ENCODE measurements at places on chromosomes 5 and 9.

DNA sequence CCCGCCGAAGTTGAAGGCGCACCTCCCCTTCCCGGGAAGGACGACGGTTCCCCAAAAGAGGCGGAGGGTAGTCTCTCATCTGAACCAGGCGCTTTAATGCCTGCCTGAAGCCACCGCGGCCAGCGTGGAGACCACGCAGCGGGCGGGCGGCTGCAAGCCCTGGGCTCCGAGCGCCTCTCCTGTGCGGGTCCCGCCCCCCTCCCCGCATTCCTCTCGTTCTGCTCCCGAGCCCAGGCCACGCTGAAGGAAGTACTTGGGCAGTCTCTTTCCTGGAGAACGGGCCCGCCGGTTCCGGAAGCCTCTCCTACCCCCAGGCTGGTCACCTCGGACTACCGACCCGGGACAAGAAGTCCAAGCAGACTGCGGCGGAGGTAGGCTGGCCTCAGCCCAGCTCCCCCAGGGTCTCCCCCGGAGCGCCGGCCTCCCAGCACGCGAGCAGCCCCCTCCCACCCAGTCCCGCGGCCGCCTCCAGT lies 571 bp downstream of the PPIC start:
- DNase-seq, result no peak

DNA sequence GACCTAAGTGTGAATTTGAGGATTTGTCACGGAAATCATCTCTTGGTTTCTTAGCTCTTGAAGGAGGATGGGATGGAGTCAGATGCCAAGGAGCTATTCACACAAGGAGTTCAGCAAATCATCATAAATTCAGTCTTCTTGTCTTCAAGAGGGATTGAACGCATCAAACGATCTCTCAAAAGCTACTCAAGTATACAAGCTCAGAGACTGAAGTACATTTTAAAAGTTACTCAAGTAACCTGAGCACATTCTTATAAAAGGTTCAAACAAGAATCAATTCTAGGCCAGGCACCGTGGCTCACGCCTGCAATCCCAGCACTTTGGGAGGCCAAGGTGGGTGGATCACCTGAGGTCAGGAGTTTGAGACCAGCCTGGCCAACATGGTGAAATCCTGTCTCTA lies 21.1 kb upstream of the GOLPH3 start:
- DNase-seq, result no peak

- no peak for DNase-seq
Observed at GRCh38 chr5:179776411-179776938, 17.3 kb upstream of the LTC4S start.

DNA sequence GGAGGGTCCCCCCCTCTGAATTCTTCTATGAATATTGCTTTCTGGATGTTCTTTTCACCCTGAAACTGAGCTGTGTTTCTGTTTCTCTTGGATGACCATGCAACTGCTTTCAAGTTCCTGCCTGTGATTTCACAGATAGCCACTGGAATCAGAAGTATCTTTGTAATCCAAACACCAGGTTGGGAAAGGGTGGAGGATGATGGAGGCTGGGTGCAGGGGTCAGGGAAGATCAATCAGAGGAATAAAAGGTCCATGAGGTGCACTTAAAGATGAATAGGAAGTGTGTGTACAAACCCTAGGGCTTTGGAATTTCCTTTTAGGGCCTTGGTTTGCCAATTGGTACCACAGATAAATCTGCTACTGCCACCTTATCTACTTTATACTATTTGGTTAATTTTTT lies 68.2 kb upstream of the AGXT2 start:
- DNase-seq, result no peak

- DNase-seq, result no peak
Observed at GRCh38 chr5:164650427-164650826, 1145.0 kb downstream of the MAT2B start.

- DNase-seq, result no peak
Observed at GRCh38 chr9:19440823-19441580, 32.2 kb downstream of the ACER2 start.

- no peak for DNase-seq
Observed at GRCh38 chr9:134378901-134379338, 52.7 kb downstream of the RXRA start.

DNA sequence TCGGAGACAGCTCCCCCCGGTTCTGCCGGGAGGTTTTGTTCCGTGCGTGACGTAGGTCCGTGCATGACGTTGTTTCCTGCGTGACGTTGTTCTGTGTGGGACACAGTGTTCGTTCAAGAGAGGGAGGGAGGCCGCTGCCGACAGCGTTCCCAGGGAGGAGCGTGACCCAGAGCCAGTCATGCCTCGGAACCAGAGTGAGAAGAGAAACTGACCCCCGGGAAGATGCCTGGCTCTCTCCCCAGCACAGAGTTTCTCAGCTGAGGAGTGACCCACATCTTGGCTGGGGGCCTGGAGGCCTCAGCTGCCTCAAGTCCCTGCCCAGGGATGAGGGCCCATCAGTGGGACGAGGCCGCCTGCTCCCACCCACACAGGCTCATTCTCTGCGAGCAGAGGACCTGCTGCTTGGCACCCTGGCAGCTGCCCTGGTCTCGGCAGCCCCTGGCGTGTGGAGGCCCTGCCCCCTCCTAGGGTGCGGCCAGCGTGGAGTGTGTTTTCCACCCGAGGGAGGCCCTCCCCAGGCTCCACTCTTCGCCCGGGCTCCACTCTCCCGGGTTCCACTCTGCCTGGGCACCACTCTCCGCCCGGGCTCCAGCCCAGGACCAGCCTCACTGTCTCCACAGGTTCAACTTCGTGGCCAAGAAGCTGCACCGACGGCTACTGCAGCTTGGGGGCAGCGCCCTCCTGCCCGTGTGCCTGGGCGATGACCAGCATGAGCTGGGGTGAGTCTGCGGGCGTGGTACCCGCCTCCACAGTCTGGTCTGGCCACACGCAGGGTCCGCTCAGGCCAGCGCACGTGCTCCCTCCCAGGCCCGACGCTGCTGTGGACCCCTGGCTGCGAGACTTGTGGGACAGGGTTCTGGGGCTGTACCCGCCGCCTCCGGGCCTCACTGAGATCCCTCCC lies 7.9 kb downstream of the NDOR1 start:
- no peak for DNase-seq

DNA sequence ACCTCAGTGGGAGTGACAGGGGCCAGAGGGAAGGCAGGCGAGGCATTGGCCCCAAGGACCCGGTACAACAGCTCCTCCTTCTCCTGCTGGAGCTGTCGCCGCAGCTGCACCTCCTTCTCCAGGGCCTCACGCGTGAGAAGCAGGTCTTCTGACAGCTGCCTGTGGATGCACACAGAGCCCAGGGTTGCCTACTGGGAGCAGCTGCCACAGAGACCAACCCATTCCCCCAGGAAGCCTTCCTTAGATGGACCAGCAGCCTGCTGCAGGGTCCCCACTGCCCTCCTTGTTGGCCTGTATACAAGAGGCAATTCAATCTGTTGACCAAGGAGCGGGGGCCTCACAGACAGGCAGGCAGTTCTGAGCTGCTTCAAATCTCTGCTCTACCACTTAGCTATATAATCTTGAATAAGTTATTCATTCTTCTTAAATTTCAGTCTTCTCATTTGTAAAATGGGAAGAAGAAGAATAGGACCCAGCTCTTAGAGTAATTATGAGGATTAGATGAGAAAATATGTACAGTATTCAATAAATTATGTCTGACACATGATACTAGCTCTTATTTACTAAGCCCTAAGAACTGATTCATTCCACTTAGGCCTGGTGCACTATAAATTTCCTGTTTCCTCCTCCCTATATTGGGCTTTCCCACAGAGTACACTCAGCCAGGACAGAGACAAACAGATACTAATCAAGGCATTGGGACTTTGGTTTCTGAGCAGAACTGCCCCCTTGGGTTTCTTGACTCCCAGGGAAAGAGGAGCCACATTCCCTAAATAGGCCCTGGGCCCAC lies 26.1 kb upstream of the ANXA6 start:
- no peak for DNase-seq

- no peak for DNase-seq
Observed at GRCh38 chr5:112635771-112636731, 101.6 kb upstream of the APC start.

DNA sequence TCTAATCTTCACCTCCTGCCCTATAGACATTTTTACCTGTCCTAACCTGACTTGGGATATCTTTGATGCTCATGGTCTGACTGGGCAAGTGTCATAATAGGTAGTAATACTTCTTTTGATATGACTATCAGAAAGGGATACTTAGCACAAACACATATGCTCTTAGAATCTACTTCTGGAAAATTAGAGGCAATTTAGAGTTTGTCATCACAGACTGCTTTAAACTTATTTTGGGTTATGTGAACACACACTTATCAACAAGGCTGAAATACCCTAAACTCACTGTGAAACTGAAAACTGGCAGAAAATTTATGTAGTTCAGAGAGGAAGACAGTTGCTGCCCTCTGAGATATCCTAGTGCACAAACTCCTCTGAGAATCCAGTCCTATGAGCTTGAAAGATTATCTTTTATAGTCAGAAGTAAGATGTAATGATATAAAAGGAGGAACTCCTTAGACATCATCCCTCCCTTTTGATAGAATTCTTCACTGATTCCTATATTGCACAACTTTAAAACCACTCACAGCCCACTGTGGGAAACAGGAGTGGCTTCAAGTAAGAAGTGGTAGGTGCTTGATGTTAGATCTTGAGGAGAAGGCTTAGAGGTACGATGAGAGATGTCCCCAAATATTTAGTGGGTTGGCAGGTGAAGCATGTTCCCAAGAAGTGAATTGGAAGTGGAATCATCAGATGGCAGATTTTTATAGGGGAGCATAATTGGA lies 273.3 kb downstream of the MAN2A1 start:
- no peak for DNase-seq

- DNase-seq, result no peak
Observed at GRCh38 chr5:140827704-140828361, at the start of gene PCDHA6. PCDHA6 (plus strand) TSS chr5:140827960; CDS start chr5:140828092, 132 bp downstream.

DNA sequence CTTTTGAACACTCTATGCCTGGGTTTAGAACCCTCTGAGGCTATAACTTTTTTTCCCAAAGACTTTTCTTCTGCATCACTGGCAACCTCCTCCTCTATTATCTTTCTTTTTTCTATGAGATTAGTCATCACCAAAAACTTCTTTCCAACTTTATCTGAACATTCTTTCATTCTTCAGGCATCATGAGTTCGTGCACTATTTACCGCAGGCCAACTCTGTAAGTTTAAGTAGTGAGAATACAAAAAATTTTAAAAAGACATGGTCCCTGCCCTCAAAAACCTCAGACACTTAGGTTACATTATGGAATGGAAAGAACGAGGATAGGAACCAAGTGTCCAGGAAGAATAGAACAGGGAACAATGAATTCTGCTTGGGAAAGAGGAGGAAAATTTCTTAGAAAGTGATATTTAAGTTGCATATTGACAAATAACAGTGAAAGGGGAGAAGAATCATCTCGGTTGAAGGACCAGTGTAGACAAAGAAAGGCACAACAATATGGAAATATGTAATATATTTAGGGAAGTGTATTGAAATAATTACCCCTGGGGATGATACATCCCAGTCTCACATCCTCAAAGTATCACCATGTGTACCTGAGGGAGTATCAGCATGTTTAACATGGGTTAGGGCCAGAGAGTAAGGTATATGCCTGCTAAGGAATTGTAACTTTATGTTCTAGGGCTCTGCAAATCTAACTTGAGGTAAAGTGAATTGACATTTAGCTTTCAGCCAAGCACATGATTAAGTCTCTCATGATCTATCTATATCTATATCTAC lies 196.5 kb upstream of the NREP start:
- DNase-seq, result no peak

- DNase-seq, result no peak
Observed at GRCh38 chr5:150033334-150033733, 32.8 kb downstream of the HMGXB3 start.

- DNase-seq, result no peak
Observed at GRCh38 chr9:121945849-121946248, 147.3 kb downstream of the TTLL11 start.

DNA sequence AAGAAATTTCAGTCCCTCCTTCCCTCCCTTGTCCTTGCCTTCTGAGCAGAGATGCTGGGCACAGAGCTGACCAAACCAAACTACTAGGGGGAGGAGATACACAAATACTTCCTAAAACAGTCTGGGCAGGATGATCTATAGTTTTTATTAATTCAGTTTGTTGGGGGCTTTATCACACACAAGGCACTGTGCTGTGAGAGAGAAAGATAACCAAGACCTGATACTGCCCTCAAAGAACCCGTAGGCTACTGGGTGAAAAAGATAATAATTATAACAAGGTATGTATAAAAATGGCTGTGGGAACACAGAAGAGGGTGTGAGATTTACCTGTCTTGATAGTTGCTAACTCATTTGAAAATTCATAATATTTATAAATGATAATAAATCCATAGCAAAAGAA lies 354.7 kb downstream of the NDUFS4 start:
- no peak for DNase-seq

- DNase-seq, result no peak
Observed at GRCh38 chr5:86689103-86689729, 71.5 kb downstream of the COX7C start.

- no peak for DNase-seq
Observed at GRCh38 chr5:116772152-116772501, 197.5 kb upstream of the SEMA6A start.

GRCh38 chr5:38725371-38725865 lies 120.4 kb upstream of the OSMR start:
- no peak for DNase-seq

DNA sequence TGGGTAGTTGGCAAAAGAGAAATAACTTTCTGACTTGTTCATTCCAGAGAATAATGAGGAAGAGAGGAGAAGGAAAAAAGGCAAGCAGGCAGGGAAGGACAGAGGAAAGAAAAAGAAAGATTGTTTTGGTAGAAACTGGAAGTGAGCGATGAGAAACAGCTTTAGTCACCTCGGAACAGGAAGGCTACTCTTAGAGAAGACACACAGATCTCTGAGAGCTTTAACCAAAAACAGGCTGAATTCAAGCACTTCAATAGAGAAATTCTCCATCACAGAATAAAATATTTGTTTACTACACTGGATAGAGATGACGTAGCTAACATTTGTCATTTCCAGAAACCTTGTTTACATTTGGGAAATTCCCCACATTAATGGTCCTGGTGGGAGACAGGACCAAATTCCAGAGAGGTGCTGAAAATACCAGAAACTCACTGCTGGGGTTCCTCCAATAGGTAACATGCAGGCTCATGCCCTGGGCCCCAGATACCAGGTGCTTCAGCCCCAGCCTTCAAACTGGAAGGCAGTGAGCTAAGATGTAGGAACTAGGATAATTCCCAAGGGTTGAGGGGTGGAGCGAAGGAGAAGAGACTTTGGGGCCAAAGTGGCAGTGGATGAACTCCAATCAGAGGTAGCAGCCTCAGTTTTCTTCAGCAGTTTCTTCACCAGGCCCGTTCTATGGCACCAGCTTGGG lies 227.7 kb upstream of the GRAMD2B start:
- no peak for DNase-seq

DNA sequence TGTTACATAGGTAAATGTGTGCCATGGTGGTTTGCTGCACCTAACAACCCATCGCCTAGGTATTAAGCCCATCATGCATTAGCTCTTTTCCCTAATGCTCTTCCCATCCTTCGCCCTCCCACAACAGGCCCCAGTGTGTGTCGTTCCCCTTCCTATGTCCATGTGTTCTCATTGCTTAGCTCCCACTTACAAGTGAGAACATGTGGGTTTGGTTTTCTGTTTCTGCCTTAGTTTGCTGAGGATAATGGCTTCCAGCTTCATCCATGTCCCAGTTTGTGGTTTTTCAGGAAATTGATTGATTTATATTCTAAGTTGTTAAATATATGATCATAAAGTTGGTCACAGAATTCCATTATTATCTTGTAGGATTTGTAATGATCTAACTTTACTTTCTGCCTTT lies 85.3 kb upstream of the CAST start:
- no peak for DNase-seq

Measured in thymus (tissue), 14 donors.